ENCODE measurements at places on chromosomes 1 and 21.

DNA sequence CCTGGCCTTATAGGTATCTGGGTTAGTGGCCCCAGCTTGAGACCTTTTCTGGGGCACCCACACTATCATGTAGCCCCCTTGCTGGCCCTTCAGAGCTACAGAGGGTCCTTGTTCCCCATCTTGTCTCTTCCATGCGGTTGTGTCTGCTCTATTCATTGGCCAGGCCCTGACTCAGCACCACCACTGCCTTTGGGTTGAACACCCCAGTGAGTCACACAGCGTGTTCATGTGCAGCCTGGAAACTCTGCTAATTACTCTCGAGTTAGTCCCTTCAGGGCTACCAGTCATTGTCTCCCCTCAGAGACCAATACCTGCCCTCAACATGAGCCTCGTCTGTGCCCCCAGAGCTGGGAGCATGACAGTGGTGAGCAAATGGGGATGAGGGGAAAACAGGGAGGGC, 28.2 kb upstream of the IKBKE start:
- no peak for DNase-seq

GRCh38 chr1:230165536-230165935, 98.5 kb downstream of the GALNT2 start:
- DNase-seq = no peak

DNA sequence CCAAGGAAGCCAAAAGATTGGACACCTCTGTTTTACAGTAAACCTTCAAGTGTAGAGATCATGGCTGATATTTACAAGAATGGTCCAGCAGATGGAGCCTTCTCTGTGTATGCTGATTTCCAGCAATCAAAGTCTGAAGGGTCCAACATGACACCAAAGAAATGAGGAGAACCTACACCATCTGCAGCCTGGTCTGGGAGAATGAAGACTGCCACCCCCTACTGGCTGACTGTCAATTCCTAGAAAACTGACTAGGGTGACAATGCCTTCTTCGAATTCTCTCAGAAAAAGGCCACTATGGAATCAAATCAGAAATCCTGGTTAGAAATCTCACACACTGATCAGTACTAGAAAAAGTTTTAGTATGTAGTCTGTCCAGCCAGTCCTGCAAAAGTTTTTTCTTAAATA, 83.3 kb downstream of the CDC42BPA start:
- DNase-seq = peak; percentile 51

GRCh38 chr1:207218512-207219362, 102.7 kb upstream of the CD55 start:
- no peak for DNase-seq

- DNase-seq = no peak
These were observed 23.7 kb downstream of the IL23R start for GRCh38 chr1:67189953-67190352.

DNA sequence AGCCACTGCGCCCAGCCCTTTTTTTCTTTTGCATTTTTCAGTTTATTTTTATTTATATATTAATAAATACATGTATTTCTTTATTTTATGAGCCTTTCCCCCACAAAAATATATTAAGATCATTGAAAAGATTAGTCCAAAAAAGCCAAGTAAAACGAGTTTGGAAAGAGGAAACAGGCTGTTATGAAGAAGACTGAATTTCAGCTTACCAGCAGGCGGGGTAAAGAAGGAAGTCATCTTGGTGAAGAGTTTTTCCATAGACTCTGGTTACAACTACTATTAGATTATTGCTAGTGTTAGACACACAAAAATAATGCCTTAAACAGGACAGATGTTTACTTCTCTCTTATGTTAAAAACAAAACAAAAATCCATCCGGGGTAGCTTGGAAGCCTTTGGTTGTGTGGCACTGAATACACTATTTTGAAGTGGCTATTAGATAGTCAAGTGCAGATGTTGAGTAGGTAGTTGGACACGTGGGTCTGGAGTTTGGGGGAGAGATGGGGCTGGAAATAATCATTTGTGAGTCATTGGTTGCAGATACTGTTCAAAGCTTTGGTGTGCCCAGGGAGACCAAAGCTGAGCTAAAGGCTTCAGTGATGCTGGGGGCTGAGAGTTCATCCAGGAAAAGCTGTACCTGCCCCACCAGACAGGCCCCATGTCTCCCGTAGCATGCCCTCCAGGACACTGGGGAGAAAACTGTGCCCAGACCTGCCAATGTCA, 8.7 kb upstream of the LRRC71 start:
- DNase-seq = peak; percentile 62

- DNase-seq = no peak
These were observed 6.4 kb downstream of the CASZ1 start for GRCh38 chr1:10789803-10790702.

DNA sequence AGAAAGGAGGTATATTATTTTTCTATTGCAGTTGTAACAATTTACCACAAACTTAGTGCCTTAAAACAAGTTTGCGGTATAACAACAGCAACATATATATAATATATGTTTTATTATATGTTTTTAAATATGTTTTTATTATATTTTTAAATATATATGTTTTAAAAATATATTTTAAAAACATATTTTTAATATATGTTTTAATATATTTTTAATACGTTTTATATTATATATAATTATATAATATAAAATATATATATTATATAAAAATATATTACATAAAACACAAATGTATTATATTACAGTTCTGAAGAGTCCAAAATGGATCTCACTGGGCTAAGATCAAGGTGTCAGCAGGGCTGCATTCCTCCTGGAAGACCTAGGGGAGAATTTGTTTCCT, 27.5 kb upstream of the FNBP1L start:
- no peak for DNase-seq

DNA sequence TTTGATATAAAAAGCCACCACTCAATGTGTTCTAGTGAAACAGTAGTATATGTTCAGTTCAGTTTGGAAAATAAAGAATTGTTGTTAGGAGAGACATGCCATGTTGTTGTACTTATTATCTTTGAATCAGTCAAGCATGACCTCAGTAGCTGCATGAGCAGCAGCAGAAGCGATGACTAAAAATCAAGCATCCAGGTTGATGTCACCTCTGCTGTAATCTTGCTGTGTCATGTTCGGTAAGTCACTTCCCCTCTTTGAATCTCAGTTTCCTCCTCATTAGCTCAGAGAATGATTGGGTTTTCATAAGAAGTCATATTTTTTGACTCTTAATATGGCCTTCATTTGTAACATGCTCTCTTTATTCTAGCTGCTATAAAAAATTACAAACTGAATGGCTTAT, 428.4 kb upstream of the B3GALT2 start:
- DNase-seq = no peak

DNA sequence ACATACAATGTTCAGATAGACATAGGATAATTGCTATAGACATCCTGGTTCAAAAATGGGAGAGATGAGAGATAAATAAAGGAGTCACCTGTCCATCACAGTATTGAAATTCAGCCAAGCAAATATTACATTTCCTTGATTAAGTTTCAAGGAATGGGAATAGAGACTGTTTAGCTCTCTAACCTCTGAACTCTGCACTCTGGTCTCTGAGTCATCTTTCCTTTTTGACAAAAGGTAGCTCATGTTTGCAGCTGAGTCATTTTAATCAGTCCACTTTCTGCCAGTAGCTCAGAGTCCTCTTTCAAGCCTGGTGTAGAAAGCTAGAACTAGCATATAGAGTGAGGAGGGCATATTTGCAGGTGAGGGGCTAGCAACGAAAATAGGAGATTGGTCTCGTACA, 51.4 kb upstream of the GJA8 start:
- DNase-seq = no peak

DNA sequence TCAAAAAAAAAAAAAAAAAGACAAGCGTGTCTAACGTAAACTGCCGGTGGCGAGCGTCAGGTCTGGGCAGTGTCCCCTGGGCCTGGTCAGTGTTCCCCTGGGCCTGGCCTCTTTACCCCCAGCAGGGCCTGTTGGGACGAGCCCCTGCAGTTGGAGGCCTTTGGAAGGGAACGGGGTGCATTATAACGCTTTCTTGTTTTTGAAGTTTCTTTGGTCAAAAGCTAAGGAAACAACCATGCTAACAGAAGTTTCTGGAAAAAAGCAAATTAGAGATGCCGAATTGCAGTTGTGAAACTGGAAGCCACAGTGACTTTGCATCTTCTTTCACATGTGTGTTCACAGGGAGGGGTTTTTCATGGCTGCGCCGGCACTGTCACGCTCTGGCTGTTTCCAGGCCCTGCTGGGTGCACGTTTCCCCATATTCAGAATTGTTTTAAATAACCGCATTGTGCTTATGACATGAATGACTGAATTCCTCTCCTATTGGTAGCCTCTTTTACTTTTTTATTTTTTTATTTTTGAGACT, 16.0 kb downstream of the RRP1 start:
- peak; percentile 83 for DNase-seq

- DNase-seq = peak; percentile 51
These were observed at the start of gene TNFRSF14 for GRCh38 chr1:2556277-2556677. TSS of gene TNFRSF14 (plus strand) at chr1:2556371. CDS start at chr1:2556665, 294 bp downstream.

- DNase-seq = no peak
These were observed 116.6 kb upstream of the CDC42BPA start for GRCh38 chr1:227434808-227435444.

- DNase-seq = no peak
These were observed 94.3 kb downstream of the RGS2 start for GRCh38 chr1:192903142-192903541.

DNA sequence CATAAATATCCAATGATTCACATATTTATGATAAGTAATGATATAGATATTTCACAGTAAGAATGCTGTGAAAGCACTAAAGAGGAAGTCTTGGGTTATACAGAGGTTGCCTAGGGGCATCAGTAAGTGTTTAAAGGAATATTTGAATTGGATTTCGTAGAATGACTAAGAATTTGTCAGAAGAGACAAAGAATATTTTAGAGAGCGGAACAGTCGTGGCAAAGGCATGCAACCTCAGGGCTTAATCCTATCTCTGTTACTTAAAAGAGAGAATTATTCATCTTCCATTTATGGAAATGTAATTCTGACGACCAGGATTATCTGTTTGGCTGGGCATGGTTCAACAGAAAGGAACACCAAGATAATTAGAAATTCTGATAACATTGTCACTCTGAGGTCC, 171.9 kb upstream of the NR5A2 start:
- peak; percentile 67 for DNase-seq

GRCh38 chr1:100995198-100995988, 30.2 kb downstream of the DPH5 start:
- no peak for DNase-seq

- peak; percentile 60 for DNase-seq
These were observed 1.3 kb downstream of the GORAB start for GRCh38 chr1:170533298-170533697.

DNA sequence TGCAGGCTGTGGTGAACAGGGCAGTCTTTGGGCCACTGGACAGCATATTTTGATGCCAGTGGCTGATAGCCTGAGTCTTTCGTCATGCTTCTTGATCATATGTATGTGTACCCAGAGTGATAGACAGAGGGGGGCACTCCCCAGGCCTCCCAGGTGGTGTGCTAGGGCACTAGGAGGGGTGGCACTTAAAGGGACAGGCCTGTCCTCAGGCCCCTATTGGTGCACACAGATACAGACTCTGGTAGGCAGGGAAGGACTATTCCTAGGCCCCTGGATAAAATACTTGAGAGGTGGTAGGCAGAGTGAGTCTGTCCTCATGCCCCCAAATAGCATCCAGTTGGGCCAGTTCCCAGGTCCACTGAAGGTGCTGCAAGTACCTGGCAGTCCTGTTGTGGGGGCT, 76.6 kb upstream of the SAMD13 start:
- DNase-seq = no peak

DNA sequence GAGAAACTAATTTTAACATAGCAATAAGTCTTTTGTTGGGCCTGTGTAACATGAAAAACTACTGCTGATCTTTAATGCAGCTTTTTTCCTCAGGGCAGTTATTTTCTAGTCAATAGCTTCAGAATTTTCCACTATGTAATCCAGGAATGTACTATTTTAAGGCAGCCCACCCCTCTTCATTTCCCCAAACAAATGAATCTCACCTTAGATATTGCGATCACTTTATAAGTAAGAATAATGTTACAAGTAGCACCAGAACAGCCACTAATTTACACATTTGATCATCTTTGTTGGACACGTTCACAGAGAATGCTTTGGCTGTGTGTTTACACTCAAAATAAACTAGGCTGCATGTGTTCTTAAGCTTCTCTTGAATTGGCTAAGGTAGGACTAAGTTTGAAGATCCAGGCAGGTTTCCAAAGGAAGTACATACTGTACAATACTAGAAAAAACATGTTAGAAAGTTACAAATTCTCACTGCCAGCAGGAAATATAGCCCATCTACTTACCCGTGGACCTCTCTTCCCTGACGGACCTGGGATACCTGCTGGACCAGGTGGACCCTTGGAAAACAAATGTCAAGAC, 41.7 kb downstream of the COL24A1 start:
- DNase-seq = no peak

GRCh38 chr1:59967141-59967697, 40.6 kb upstream of the CYP2J2 start:
- DNase-seq = no peak

- peak; percentile 91 for DNase-seq
These were observed 4.5 kb upstream of the IER5 start for GRCh38 chr1:181083842-181084605.

GRCh38 chr1:184940694-184941409, 33.5 kb downstream of the NIBAN1 start:
- DNase-seq = peak; percentile 31

- no peak for DNase-seq
These were observed 82.3 kb downstream of the SSBP3 start for GRCh38 chr1:54323921-54324250.

- no peak for DNase-seq
These were observed 16.6 kb downstream of the CDKN2C start for GRCh38 chr1:50986653-50987052.

- peak; percentile 84 for DNase-seq
These were observed at the start of gene STPG1 for GRCh38 chr1:24413350-24414163. TSS of gene STPG1 (minus strand) at chr1:24413782. CDS start at chr1:24401388, 12,394 bp downstream.

DNA sequence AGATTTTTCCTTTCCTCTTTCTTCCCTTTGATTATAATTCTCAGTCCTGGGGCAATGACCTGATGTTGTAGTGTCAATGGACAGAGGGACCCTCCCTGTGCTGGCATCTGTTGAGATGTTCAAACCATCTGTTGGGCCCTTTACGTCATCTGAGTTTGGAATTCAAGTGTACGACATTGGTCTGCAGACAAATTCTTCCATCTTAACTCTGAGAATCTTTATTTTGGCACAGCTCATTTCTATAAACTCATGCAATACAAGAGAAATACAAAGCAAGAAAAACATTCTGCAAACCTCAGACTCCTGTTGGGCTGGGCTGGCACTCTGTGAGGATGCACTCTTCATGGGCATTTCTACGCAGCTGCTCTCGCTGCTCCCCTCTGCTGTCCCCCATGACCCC, 54.2 kb downstream of the IFI44 start:
- no peak for DNase-seq

DNA sequence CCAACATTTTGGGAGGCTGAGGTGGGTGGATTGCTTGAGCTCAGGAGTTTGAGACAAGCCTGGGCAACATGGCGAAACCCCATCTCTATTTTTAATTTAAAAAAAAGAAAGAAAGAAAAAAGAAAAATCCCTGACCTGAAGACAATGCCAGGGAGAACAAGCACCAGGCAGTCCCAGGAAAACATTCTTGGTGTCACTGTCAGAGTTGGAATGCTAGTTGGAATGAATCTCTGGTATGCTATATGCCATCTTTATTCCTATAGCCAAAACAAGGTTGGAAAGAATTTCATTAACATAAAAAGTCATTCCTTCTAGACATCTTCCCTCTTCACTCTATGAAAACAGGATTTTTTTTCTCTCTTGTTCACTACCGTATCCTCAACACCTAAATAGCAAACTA, 2.8 kb downstream of the DNAJC8 start:
- no peak for DNase-seq

GRCh38 chr1:41537251-41537650, 52.8 kb upstream of the EDN2 start:
- no peak for DNase-seq

Measured in MV-4-11 (cell line).